ENCODE measurements at places on chromosomes 4 and X. TPM values are rescaled to one million over a fixed set of nuclear protein-coding genes. Genes with fewer than 3 reads are reported as not detected.

The PITX2 gene
- total RNA-seq: not detected

GRCh38 chrX:55033429-55033828 is 2.7 kb upstream of the ALAS2 start:
- DNase-seq: no peak

DNA sequence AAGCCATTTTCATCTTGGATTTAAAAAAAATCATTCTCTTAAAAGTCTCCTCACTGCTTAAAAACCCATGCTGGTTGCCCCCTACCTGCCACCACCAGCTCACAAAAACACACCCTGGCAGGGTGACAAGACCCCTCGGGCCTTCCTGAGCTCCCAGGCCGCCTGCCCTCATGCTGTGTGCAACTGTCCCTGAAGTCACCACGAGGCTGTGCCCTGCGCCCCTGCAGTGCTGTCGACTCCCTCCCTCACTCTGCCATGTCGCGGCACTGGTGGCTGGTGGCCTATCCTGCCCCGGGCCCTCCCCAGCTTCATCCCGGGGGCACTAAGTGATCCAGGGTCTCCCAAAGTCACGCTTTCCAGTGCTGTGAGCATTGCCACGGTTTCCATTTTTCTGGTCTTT is 46.3 kb upstream of the ADRA2C start:
- no peak for DNase-seq

GRCh38 chr4:184649971-184650855 is 675 bp downstream of the PRIMPOL start:
- peak; percentile 24 for DNase-seq

The ZNF630 gene
- total RNA-seq: 4.2 TPM

GRCh38 chr4:100984901-100985300 is 362.4 kb downstream of the PPP3CA start:
- DNase-seq: no peak

- no peak for DNase-seq
These were observed 58.0 kb downstream of the ENPEP start for GRCh38 chr4:110533940-110534339.

DNA sequence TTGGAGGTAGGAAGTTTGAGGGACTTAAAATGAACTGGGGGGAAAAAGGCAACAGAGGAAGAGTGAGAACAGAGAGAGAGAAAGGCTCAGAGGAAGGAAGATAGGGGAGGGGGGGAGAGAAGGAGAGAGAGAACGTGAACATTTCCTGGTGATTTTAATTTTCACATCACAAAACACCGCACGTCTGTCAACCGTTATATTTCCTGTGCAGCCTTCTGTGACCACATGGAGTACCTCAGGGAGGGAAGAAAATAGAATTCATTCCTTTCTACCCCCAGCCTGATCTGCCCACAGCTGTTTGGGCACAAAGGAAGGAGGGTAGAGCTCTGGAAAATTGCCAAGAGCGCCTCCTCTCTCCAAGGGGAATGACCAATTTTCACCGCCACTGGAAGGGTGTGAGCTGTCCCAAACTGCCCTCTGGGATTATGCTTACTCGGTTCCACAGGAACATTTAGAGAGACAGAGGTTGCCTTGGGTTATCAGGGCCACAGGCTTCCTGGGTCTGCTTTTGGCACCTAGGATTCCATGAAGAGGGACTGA is 135.7 kb upstream of the MAMLD1 start:
- no peak for DNase-seq

All from body of pancreas (tissue), 4 donors.